Breast epithelium (tissue), 4 donors: ENCODE measurements at places on chromosomes 3 and 15. TPM values are rescaled to one million over a fixed set of nuclear protein-coding genes. Genes with fewer than 3 reads are reported as not detected.

Gene EFCC1
- 1.8 TPM for total RNA-seq

Gene GPR62
- total RNA-seq, result 0.16 TPM

Gene SEMA5B
- total RNA-seq, result 0.32 TPM

Gene CYP11A1
- 1.1 TPM for total RNA-seq

Gene ANKUB1
- total RNA-seq, result not detected

Gene GOLGA6A
- total RNA-seq, result not detected

DNA sequence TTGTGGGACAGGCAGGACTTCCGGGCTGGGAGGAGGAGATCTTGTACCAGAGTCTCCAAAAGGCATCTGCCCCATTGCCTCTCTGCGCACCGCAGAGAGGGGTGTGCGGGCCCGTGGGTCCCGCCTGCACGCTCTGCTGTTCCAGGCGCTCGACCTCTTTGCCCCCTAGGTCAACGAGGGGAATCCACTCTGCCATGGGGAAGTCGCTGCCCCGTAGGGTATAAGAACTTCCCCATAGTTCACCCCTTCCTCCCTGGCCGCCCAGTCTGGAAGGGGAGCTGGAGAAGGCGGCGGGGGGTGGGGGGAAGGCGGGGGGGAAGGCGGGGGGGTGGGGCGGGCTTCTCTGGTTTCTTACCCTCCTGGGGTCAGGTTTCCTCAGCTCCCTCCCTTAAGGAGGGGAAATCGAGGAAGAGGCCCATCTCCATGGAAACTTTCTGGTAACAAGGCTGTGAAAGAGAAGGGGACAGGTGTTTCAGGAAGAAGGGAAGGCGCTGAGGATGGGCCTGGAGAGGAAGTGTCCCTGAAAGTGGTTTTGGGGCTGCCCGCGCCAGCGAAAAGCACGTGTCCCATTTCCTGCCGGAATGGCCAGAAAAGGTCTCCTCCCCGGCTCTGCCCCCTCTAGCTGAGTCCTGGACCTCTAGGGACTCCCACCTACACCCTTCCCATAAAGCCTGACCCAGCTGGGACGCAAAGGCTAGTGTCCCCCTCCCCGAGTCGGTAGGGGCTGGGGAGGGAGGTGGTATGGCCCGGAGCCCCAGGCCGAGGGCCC, 27.5 kb downstream of the NR1I2 start:
- H3K27ac ChIP-seq, result no peak overlapping the region
- H3K4me1 ChIP-seq, result no peaks in the 10 kb centered on the region
- no peak for DNase-seq
- H3K4me3 ChIP-seq, result peak overlapping the region; percentile 39
- no peaks in the 10 kb centered on the region for H3K36me3 ChIP-seq

DNA sequence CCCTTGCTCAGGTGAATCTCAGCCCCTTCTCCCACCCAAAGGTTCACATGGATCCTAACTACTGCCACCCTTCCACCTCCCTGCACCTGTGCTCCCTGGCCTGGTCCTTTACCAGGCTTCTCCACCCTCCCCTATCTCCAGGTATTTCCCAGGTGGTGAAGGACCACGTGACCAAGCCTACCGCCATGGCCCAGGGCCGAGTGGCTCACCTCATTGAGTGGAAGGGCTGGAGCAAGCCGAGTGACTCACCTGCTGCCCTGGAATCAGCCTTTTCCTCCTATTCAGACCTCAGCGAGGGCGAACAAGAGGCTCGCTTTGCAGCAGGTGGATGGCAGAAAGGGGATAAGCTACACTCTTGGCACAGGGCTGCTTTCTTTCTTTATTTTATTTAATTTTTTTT, 4.5 kb downstream of the FAM131A start:
- H3K4me1 ChIP-seq, result peaks cover 11% of the 10 kb centered on the region
- H3K27me3 ChIP-seq, result no peaks in the 10 kb centered on the region
- peak overlapping the region; percentile 22 for H3K27ac ChIP-seq
- H3K36me3 ChIP-seq, result no peaks in the 10 kb centered on the region

DNA sequence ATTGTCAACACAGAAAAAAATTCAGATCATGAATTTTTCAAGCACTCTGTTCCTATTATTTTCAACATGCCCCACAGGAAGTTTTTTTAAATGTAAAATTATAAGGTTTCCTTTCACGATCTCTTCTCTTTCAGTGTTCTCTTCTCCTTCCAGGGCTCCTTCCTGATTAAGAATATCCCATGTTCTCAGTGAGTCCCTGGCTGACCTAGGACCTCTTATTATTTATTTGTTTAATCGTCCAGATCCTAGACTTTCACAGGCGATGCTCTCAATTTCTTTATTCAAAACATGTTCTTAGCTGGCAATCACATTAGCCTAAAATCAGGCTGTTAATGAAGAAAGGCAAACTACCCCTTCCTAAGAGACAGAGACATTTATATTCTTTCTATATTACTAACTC, 124.3 kb downstream of the ABI3BP start:
- no peaks in the 10 kb centered on the region for H3K27me3 ChIP-seq
- H3K36me3 ChIP-seq, result no peaks in the 10 kb centered on the region
- H3K4me1 ChIP-seq, result no peaks in the 10 kb centered on the region
- DNase-seq, result no peak

DNA sequence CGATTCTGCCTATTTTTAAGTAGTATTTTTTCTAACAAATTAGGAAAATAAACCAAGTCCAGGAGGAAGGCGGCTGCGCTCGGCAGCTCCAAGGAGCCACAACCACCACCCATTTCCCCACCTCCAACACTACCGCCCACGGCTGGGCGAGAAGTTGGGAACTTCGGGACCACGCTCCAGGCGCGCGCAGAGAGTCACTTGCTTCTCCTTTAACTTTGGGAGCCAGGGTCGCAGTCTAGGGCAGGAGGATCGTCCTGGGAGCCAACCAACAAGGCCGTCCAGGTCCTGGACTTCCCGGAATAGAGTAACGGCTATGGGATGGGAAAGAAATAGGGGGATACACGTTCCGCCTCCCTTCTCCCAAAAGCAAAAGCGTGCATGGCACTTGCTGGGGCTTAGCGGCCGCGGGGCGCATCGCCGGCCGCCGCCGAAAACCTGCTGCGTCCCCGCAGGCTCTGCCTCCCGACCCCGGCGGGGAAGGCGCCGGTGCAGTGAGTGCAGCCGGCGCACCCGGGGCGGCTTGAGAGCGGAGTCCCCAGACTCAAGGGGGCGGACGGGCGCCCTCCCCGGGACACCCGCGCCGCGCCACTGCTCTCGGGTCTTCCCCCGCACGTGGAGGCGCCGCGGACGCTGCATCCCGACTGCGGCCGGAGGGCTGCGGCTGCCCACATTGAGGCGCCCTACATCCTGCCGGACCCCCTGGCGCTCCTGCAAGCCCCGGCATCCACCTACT, 699 bp downstream of the MEGF11 start:
- no peaks in the 10 kb centered on the region for H3K36me3 ChIP-seq
- H3K4me1 ChIP-seq, result peaks cover 4% of the 10 kb centered on the region
- H3K27ac ChIP-seq, result no peak overlapping the region
- peak overlapping the region; percentile 80 for H3K4me3 ChIP-seq
- no peak for DNase-seq
- peaks cover 45% of the 10 kb centered on the region for H3K27me3 ChIP-seq

GRCh38 chr3:119731560-119732343, 28.9 kb downstream of the CFAP91 start:
- no peak overlapping the region for H3K4me3 ChIP-seq
- peaks cover 3% of the 10 kb centered on the region for H3K36me3 ChIP-seq
- no peaks in the 10 kb centered on the region for H3K27me3 ChIP-seq
- no peaks in the 10 kb centered on the region for H3K4me1 ChIP-seq
- no peak overlapping the region for H3K27ac ChIP-seq

GRCh38 chr3:177647876-177648275, 450.6 kb upstream of the TBL1XR1 start:
- DNase-seq, result no peak
- no peak overlapping the region for H3K27ac ChIP-seq
- no peaks in the 10 kb centered on the region for H3K4me1 ChIP-seq
- no peaks in the 10 kb centered on the region for H3K27me3 ChIP-seq
- no peak overlapping the region for H3K4me3 ChIP-seq

GRCh38 chr3:29889215-29889614, 608.3 kb downstream of the RBMS3 start:
- DNase-seq, result no peak
- H3K27ac ChIP-seq, result no peak overlapping the region
- no peaks in the 10 kb centered on the region for H3K4me1 ChIP-seq
- no peaks in the 10 kb centered on the region for H3K36me3 ChIP-seq

DNA sequence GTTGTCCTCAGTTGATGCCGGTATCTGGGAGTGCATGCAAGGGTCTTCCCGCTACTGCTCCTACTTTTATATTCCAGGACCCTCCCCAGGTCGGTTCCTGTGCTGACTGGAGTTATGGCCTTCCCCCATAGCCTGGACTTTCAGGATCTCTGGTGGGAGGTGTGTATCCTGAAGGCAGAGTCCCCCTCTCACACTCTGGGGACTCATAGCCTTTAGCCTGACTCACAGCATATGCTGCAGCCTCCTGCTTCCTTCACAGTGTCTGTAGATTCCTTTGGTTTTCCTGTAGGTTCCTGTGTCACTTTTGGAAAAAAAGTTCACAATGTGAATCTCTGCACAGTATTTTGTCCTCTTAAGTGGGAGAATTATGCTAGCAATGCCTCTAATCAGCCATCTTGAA, 180.6 kb upstream of the RBMS3 start:
- no peaks in the 10 kb centered on the region for H3K27me3 ChIP-seq
- H3K4me3 ChIP-seq, result no peak overlapping the region
- no peaks in the 10 kb centered on the region for H3K4me1 ChIP-seq
- no peak overlapping the region for H3K27ac ChIP-seq
- H3K36me3 ChIP-seq, result no peaks in the 10 kb centered on the region
- no peak for DNase-seq

DNA sequence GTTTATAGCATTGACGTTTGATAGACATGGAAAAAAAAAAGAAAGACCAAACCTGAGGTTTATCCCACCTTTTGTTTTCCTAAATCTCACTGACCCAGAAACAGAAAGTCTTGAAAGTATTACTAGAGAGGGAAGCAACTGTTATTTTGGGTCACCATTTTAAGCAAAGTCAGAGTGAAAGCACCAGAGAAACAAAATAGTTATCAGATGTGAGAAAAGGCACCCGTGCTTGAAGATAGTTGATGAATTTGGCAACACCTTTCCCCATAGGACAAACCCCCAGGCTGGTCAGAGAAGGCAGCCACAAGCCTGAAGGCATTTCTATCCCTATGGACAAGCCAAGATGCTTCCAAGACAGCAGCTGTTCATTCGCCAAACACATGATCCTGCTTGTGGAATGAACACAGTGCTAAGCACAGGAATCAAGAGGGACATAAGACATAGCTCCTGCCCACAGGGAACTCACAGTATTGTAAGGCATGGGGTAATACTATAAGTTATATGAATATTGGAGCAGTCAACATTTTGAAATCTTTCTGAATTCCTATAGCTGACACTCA, 170.9 kb downstream of the ERC2 start:
- H3K27me3 ChIP-seq, result no peaks in the 10 kb centered on the region
- DNase-seq, result no peak
- no peak overlapping the region for H3K4me3 ChIP-seq
- no peaks in the 10 kb centered on the region for H3K36me3 ChIP-seq
- H3K27ac ChIP-seq, result no peak overlapping the region

GRCh38 chr3:22977650-22978289, 225.4 kb upstream of the UBE2E2 start:
- no peaks in the 10 kb centered on the region for H3K36me3 ChIP-seq
- H3K4me1 ChIP-seq, result no peaks in the 10 kb centered on the region
- no peak overlapping the region for H3K4me3 ChIP-seq
- H3K27me3 ChIP-seq, result no peaks in the 10 kb centered on the region
- no peak overlapping the region for H3K27ac ChIP-seq

DNA sequence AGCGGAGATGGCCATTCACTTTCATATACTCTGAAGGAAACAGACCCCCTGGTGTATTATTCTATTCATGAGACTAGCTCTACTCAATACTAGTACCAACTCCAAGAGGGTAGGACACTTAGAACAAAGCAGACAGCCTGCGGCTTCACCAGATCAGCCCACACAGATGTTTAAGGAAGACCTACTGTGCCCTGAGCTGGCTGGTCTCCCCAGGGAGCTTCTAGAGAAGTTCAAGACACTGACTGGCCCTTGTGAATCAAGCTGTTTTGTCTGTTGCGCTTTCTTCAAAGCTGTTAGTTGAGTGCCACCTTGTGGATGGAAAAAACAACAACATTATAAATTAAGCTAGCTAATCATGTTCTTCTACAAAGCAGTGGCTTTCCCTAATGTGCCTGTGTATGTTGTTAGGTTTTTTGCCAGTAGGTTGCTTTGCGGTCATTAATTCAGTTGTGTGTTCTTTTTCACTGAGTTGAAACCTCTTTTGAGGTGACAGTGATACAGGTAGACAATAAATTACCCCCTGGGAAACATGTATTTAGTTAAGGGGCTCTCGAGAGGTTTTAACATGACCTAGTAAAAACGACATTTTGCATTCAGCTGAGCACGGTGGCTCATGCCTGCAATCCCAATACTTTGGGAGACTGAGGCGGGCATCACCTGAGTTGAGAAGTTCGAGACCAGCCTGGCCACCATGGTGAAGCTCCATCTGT, 64.2 kb upstream of the MYZAP start:
- H3K27ac ChIP-seq, result peak overlapping the region; percentile 19
- no peaks in the 10 kb centered on the region for H3K4me1 ChIP-seq
- no peaks in the 10 kb centered on the region for H3K27me3 ChIP-seq

DNA sequence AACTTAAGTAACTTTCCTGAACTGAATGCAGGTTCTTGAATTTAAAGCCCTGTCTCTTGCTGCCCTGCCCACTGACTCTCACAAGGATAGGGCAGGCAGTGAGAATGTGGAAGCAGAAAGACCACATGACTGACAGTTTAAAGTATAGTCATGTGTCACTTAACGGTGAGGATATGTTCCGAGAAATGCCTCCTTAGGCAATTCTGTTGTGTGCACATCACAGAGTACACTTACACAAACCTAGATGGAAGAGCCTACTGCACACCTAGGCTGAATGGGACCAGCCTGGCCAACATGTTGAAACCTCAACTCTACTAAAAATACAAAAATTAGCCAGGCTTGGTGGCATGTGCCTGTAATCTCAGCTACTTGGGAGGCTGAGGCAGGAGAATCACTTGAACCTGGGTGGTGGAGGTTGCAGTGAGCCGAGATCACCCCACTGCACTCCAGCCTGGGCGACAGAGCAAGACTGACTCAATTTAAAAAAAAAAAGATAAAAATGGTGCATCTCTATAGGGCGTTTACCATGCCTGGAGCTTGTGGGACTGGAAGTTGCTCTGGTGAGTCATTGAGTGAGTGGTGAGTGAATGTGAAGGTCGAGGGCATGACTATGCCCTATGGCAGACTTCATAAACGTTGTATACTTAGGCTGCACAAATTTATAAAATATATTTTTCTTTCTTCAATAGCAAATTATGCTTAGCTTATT, 18.9 kb upstream of the COPG1 start:
- H3K27me3 ChIP-seq, result no peaks in the 10 kb centered on the region
- no peak overlapping the region for H3K27ac ChIP-seq
- no peak for DNase-seq
- H3K36me3 ChIP-seq, result no peaks in the 10 kb centered on the region
- no peak overlapping the region for H3K4me3 ChIP-seq

GRCh38 chr3:125057186-125057850, 1.5 kb upstream of the HEG1 start:
- H3K4me3 ChIP-seq, result no peak overlapping the region
- no peaks in the 10 kb centered on the region for H3K36me3 ChIP-seq
- H3K4me1 ChIP-seq, result peaks cover 4% of the 10 kb centered on the region

- H3K27ac ChIP-seq, result peak overlapping the region; percentile 96
- H3K27me3 ChIP-seq, result no peaks in the 10 kb centered on the region
- no peaks in the 10 kb centered on the region for H3K4me1 ChIP-seq
- no peak for DNase-seq
- peak overlapping the region; percentile 88 for H3K4me3 ChIP-seq
- no peaks in the 10 kb centered on the region for H3K36me3 ChIP-seq
These were observed 524 bp downstream of the IGF1R start for GRCh38 chr15:98648654-98649471.

- DNase-seq, result no peak
- no peaks in the 10 kb centered on the region for H3K4me1 ChIP-seq
- H3K27ac ChIP-seq, result no peak overlapping the region
- no peak overlapping the region for H3K4me3 ChIP-seq
These were observed 679.0 kb upstream of the DPPA4 start for GRCh38 chr3:110016235-110016815.
